ENCODE measurements at places on chromosomes 2 and 18.

DNA sequence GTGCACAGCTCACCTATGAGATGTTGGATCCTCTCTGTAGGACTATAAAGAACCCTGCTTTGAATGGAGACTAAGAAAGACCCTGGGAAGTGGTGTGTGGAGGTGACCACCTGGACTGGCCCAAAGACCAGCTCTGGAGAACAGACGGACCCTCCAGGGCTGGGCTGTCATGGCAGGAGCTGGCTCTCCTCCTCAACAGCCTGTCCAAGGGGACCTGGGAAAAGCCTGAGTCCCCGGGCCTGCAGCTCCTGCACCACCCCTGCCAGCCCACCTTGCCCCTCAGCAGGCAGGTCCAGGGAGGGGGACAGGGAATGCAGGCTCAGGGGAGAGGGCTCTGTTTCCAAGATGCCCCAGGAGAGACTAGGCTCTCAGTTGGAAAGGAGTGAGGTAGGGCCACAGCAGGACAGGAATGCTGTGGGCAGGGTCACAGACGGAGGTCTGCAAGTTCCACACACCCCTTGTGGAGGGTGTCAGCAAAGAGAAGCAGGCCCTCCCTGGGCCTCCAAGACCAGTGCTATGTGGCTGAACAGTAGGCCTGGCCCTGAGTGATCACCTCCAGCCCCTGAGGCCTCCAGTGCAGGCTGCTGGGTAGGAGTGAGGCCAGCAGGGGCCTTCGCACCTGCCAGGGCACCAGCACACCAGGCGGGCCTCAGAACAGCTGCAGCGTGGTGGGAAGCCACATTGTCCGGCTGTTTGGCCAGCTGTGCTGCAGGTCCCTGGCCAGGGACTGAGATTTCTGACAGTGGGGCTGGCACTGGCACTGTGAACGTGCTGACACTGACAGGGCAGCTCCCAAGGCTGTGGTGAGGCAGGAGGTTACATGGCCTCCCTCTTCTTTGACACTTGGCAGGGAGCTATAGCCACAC is 86.4 kb upstream of the OTOS start:
- DNase-seq, result no peak

DNA sequence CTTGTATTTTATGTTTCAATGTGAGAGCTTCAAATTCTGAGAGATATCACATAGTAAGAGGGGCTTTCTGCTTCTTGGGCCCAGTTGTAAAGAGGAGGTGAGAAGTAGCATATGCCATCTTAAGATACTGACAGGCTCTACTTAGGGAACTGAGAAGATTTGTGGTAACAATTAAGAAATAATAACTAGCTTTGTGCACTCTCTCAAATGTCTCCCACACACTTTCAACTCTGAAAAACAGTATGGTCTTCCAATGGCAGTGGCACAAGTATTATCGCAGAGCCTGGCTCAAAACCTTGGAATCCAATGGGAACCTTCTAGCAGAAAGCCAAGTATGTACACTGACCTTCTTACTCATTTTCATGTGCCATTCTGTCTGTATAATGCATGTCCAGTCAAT is 80.3 kb upstream of the FAM237A start:
- no peak for DNase-seq

- DNase-seq, result no peak
Measured at GRCh38 chr2:61179701-61180639, 18.0 kb downstream of the C2orf74 start.

DNA sequence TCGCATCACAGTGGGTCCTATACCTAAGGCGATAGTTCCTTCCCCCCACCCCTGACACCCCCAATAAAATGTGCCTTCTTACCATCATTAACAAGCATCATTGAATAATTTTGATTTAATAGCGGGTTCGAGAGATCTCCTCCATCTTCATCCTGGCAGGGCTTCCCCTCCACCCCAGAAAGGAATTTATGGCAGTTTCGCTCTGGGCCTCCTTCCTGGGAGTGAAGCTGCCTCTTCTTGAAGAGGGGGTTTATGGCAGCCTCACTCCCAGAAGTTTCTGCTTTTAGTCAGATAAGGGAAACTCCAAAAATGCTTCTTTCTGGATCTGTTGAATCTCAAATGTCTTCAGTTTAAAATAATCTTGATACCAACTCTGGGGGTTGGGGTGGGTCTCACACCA is 45.7 kb downstream of the RRM2 start:
- no peak for DNase-seq

GRCh38 chr18:77013811-77014521 is 118.6 kb downstream of the MBP start:
- DNase-seq, result no peak

- DNase-seq, result no peak
Measured at GRCh38 chr2:192854031-192854430, 659.3 kb upstream of the TMEFF2 start.

GRCh38 chr2:240287496-240288086 is 147.1 kb upstream of the OTOS start:
- no peak for DNase-seq

GRCh38 chr2:43438858-43439655 is 156.8 kb downstream of the THADA start:
- no peak for DNase-seq

DNA sequence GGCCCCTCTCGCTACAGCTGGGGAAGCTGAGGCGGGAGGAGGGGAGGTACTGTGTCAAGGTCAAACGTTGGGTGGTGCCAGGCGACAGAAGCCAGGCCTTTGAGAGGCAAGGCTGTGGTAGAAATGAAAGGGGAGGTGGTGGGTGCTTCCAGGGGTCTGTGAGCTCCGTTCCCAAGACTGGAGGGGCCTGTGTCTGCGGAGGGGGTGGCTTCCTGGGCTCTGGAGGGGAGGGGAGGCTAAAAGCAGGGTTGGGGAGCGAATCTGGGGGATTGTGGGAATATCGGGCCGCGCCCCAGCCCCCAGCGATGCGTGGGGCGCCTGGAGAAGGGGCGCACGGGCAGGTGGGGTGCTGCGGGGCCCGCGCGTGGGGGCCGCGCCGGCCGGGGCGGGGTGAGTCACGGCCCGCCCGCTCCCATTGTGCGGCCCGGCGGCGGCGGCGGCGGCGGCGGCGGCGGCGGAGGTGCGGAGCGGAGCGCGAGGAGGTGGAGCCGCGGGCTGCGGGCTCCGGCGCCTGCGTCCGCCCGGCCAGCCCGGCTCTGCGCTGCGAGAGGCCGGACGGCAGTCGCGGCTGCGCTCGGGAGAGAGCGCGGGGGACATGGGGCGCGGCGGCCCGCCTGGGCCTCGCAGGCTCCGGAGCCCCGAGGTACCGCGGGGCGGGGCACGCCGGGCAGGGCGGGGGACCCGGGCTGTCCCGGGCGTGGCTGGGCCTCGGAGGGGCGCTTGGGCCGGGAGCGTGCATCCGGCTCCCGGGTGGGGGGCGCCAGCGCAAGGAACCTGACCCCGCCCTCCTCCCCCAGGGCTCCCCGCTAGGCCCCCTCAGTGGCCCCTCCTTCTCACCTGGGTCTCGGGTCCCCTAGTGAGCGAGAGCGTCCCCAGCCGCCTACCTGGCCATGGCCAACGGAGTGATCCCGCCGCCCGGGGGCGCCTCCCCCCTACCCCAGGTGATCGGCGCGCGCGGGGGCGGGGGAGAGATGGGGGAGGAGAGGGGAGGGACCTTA is at the start of gene SLC4A3:
SLC4A3 (plus strand) TSS at position 528 of the 998 bp plus-strand sequence; CDS start at position 891, 363 bp downstream.
- no peak for DNase-seq

GRCh38 chr2:196140213-196140612 is 31.2 kb downstream of the STK17B start:
- DNase-seq, result no peak

- no peak for DNase-seq
Measured at GRCh38 chr18:51091270-51091669, 61.3 kb downstream of the SMAD4 start.
